ENCODE measurements at places on chromosomes 2 and 18.

- DNase-seq = peak; percentile 17
Measured at GRCh38 chr2:180520921-180521581, 459.4 kb upstream of the UBE2E3 start.

DNA sequence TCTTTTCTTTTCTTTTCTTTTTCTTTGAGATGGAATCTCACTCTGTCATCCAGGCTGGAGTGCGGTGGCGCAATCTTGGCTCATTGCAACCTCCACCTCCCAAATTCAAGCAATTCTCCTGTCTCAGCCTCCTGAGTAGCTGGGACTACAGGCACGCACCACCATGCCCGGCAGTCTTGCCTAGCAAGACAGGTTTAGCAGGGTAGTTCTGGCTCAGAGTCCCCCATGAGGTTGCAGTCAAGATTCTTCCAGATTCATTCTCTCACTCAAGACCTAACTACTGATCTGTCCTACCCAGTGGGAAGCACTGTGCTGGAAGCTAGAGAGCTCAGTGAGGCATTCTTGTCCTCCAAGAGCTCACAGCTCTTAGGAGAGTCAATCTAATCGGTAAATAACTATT is 17.6 kb upstream of the ZAP70 start:
- DNase-seq = no peak

- no peak for DNase-seq
Measured at GRCh38 chr18:13376298-13376840, 157.8 kb downstream of the LDLRAD4 start.

DNA sequence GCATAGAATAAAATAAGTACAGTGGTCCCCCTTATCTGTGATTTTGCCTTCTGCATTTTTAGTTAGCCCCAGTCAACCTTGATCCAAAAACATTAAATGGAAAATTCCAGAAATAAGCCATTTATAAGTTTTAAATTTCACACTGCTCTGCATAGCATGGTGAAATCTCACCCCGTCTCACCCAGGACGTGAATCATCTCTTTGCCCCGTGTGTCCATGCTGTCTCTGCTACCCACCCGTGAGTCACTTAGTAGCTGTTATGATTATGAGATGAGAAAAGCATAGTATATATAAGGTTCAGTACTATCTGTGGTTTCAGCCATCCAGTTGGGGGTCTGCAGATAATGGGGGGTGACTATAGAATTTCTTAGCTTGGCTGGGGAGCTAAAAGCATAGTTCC is 67.3 kb downstream of the RHBDD1 start:
- peak; percentile 67 for DNase-seq

GRCh38 chr2:207929923-207930322 is 95.4 kb downstream of the PLEKHM3 start:
- no peak for DNase-seq

- no peak for DNase-seq
Measured at GRCh38 chr2:106012591-106013347, 181.3 kb downstream of the UXS1 start.

DNA sequence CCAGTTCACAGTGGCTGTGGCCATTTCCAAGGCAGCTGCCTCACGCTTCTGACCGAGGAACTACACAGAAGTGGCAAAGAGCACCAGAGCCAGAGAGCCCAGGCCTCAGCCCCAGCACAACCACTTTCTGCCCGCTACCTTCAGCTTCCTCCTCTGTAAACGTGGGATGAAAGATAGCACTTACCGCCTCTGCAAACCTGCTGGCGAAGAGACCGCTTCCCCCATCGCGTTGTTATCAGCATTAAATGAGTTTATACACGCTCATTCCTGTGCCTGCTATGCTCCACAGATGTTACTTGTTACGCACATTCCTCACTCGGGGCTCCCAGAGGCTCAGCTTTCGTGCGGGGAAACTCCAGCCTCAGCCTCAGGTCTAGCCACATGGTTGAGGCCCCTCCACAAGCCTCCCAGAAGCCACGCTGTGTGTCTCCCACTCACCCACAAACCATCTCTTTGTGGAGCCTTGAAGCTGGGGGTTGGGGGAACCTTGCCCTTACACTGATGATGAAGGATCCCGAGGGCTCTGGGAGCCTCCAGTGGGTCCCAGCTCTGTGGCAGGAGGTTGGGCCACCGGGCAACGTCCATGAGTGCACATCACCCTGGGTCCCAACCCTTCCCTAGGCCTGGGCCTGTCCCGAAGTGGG is 63.3 kb upstream of the SMAD7 start:
- DNase-seq = no peak

- no peak for DNase-seq
Measured at GRCh38 chr2:168974428-168974827, 56.7 kb downstream of the ABCB11 start.

DNA sequence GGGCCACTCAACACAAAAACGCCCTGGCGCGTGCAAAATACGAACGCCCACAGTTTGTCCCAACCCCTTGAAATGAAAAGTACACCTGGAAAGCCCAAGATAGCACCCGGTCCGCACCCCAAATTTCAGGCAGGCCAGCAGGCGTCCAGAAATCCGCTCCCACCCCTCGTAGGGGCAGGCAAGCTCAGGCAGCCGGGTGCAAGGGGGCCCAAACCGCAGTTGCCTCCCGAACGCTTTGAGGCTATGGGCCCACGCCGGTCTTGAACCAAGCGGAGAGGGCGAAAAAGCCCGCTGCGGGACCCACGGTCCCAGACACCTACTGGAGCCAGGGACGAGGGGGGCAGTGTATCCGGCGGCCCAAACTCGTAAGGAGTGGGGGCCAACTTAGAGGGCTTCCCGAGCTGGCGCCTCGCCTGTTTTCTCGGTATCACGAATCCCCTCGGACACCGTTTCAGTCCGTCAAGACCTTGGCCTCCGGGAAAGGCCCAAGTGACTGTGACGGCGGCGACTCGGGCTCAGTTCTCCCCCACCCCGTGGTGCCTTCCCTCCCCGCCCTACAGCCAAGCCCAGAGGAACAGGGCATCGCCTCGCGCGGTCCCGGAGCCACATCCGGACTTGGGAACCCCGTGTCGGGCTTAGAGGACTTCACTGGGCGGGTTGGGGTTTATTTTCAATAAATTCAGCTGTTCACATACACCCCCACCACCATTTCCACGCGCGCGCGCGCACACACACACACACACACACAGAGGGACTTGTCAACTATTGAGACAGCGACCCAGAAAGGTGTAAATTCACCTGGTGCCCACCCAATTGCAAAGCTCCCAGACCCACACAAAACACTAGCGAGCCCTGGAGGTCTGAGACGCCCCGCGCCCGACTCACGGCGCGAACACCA is 6.2 kb upstream of the SATB2 start:
- peak; percentile 70 for DNase-seq

GRCh38 chr2:27509326-27509725 is 12.7 kb downstream of the GCKR start:
- no peak for DNase-seq

- no peak for DNase-seq
Measured at GRCh38 chr18:80198994-80199748, 48.1 kb downstream of the PARD6G start.

- DNase-seq = peak; percentile 85
Measured at GRCh38 chr18:75923169-75923568, 495.7 kb upstream of the SMIM21 start.

DNA sequence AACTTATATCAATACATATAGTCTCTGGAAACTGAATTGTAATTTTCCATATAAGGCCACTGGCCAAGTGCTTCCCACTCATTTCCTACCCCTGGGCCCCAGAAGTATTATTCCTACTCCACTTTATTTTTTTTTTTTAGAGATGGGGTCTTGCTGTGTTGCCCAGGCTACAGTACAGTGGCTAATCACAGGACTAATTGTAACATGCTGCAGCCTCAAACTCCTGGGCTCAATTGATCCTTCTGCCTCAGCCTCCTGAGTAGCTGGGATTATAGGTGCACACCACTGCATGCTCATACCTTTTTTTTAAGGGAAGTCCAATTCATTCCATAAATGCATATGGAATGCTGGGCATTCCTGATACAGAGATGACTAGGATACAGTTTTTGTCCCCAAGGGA is 6.4 kb upstream of the CNNM4 start:
- no peak for DNase-seq

DNA sequence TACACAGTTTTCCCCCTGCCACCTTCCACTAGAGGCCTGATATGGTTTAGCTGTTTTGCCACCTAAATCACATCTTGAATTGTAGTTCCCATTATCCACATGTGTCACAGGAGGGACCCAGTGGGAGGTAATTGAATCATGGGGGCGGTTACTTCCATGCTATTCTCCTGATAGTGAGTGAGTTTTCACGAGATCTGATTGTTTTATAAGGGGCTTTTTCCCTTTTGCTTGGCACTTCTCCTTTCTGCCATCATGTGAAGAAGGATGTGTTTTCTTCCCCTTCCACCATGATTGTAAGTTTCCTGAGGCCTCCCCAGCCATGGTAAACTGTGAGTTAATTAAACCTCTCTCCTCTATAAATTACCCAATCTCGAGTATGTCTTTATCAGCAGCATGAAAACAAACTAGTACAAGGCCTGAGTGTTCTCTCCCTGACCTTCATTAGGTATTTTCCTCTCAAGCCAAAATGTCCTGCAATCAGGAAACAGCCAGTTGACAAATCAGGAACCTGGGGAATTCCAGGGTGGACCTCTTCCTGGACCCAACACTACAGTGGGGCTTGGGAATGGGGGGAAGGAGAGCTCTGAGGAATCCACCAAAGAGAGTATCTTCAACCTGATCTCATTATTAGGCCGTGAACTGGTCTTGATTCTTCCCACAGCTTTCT is 129.9 kb downstream of the TXNL1 start:
- DNase-seq = no peak

- DNase-seq = no peak
Measured at GRCh38 chr2:69077252-69077950, 64.4 kb downstream of the ANTXR1 start.

GRCh38 chr2:162025121-162025911 is 48.7 kb downstream of the DPP4 start:
- DNase-seq = peak; percentile 83

DNA sequence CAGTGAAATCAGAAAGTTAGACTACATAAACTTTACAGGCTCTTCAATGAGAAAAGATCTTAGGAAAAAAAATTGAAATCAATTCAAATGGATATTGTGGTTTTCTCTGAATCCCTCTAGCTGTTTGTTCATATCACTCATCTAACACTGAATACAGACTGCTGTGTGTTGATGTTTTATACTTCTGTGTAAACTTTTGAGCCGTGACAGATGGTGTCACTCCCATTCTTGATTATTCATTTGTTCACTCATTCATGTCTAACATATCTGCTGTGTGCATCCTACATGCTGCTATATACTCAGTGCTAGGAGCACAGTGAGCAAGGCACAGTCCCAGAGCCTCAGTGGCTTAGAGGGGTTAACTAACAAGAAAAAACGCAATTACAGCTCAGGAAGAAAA is 12.6 kb downstream of the KLHL23 start:
- DNase-seq = no peak

DNA sequence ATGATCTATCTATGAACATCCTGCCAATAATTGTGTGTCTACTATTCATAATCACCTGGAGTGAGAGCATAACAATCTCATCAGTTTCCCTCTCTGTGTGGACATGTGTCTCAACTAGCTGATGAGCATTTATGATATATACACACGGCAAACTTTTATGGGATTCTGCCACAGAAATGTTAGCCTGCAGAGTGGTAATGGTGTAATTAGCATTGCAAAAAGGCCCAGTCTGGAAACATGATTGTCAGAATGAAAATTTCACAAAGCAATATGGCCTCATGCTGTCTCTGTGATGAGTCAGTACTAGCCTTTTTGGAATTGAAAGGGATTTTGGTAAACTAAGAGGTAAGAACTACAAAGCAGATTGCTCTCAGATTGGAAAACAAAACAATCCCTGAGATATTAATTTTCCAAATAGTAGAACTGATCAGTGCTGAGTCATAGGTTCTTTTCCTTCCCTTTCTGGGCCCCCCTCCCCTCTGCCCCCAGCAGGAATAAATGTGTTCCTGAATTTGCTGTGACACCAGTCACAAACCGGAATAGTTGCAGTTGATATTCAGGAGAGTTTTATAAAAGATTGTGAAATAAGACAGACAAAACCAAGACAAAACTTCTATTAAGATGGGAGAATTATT is 189.2 kb downstream of the OSR1 start:
- DNase-seq = no peak

DNA sequence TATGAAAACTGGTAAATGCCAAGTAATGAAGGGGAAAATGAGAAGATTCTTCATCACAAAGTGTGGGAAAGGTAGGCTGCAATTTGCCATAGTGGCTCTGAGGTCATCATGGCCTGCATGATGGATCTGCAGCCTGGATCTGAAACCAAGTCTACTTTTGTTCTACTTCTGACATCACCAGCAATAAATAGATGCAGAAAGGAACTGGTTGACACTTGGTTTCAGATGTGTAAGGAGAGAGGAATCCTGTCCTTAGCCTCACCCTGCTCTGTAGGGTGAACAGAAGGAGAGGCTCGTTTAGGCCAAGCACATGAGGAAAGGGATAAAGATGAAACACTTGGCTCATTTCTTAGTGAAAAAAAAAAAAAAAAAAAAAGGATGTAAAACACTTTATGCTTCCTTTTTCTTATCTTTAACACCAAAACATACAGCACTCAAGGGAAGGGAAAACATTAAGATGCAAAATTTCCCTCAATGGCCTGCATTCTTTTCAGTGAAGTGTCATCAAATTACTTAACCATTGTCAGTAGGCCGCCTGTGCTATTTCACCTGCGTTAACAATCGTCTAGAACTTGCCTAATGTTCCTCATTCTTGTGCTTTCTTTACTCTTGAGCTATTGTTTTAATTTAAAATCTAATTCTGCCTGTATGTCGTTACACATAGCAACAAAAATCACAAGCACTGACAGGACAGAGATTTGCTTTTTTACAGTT is 3.9 kb downstream of the NEB start:
- peak; percentile 35 for DNase-seq

Data from AG20443 (cell line).